CD4-positive, alpha-beta T cell treated with Interleukin-21 for 1 hour (primary cell): ENCODE measurements at places on chromosomes 11 and 22.

DNA sequence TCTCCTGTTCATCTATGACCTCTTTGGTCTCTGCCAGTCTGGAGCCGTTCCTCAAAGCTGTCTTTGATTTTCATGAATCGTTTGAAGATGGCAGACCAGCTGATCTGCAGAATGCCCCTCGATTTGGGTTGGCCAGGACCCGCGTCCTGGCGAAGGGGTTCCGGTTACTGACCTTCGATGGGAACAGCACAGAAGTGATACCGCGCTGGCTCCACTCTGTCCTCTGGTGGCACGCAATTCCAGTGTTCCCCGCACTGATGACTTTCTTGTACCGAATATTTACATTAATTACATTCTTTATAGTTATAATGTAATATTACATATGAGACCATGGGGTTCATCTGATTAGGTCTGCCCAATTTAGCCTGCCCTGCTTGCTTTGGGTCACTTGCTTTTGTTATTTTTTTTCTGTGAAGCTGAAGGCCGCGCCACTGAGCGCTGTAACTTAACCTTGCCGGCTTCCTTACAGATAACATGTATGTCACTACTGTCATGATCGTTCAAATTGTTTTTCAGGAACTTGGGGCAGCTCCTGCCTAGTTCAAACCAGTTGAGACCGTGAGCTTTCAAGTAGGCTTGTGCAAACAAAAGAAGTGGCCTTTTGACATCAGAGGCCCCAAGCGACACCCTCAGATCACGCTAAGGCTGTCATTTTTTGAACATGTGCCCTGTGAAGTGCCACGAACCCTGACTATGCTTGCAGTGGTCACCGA is 4.1 kb upstream of the USP18 start:
- no peak for DNase-seq

GRCh38 chr22:46033256-46034200 is 56.6 kb upstream of the WNT7B start:
- DNase-seq, result no peak

DNA sequence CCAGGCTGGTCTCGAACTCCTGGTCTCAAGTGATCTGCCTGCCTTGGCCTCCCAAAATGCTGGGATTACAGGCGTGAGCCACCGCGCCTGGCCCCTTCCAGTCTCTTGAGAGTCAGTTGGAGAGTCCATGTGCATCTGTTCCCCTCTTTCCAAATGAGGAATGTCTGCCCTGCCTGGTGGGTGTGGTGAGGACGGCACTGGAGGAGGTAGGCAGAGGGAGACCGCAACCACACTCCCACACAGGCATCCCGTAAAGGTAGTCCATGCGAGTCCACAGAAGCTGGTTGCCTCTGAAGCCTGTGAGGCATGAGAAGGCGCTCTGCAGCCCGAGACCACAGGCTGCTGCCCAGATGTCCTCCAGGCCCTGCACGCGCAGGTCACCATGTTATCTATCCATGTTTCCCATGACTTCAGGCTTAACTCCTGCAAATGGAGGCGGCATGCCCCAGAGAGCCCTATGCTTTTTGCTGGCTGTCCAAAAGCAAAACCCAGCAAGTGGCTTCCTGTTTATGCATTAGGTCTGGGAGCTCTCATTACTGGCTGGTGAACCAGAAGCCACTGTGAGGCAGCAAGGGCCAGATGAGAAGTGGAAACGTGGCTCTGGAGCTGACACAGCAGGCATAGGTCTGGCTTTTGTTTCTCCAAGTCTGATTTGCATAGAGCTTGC is 43.4 kb downstream of the GRIK4 start:
- no peak for DNase-seq

DNA sequence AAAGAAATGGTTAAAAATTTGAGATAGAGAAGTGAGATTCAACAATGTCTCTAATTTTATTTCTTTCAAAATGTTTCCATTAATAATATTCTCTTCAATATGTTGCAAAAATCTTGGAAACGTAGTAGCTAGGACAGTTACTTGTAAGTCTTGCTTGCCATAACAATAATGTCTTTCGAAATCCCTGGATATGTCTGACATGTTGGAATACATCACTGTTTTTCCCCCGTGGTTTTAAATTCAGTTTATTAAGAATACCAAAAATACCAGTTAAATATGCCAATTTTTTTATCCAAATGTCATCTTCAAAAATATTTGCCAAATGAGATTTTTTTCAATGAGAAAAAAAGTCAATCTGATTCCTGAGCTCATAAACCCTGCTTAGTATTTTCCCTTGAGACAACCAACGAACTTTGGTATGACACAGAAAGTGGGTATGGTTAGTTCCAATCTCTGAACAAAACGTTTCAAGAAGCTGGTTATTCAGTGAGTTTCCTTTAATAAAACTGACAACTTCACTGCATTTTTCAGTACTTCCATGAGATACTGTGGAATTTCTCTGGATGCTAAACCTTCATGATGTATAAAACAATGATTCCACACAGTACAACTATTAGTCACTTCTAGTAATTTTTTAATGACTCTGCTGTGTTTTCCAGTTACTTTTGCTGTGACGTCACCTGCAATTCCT is 36.7 kb upstream of the AMPD3 start:
- DNase-seq, result no peak
